Activated T-helper 9 cell treated with anti-CD3 and anti-CD28 coated beads, Interleukin-2, amount 50 U/mL, for 16 hours (primary cell): ENCODE measurements at places on chromosomes 2 and 18.

GRCh38 chr2:28250006-28250405 lies 142.7 kb upstream of the FOSL2 start:
- DNase-seq = no peak

DNA sequence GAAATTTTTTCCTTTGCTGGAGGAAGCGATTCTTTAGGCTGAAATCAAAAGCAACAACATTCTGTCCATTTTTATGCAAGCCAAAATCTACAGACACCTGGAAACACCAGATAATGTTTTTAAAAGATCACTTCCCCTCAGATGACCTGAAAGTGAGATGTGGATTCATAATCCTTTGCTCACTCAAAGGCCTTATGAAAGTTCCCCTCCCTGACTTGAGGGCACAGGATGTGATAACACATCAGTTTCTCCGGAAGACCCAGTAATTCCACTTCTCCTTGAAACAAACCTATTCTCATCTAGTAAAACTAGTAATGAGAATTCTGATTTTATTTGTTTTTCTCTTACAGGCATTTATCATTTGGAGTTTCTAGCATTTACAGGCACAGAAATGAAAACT lies 218.3 kb upstream of the RND3 start:
- DNase-seq = no peak

GRCh38 chr2:234467289-234467688 lies 29.6 kb downstream of the ARL4C start:
- no peak for DNase-seq

DNA sequence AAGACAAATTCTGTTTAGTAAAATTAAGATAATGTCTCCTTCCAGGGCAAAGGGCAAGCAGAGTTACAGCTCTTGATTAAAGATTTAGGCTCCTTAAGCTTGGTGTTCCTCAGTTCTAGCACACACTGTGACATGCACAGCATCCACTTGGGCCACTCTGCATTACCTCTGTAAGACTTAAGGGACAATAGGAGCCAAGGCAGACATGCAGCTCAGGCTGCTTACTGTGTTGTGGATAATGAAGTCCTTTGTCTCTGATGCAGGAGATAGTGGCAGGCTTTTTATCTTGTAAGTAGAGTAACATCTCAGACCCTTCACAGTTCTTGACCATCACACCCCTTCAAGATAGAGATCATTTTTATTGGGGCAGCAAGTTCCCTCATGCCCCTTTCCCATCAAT lies 31.2 kb downstream of the RBM45 start:
- no peak for DNase-seq

DNA sequence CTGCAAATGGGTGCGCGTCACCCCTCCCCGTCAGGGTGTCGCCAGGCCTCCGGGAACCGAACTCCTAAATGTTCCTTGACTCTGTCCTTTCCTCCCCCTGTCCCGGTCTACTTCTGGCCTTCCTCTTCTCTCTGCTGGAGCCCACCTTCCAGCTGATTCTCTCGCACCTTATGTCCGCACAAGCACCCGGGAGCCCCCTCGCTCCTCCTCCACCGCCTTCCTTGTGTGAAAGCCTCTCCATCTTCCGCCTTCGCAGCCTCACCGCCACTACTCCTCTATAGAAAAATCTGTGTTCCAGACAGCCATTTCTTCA lies 627 bp upstream of the KIF3C start:
- DNase-seq = no peak

DNA sequence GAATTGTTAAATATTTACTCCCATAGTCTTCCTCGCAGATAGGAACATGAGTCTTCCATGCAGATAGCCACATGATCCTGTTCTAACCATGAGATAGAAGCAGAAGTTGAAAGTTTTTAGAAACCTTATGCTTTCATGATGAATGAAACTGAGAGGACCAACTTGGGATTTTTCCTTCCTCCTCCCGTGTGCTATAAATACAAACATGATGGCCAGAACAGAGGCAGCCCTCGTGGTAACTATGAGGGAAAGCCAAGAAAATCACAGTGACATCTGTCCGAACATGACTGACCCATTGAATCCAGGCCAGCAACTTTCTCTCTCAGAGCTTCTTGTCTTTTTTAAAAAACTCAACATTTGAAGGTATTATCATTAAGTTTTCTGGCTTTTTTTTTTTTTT lies 78.5 kb downstream of the ACAA2 start:
- DNase-seq = no peak

- no peak for DNase-seq
Observed at GRCh38 chr18:75506913-75507312, 79.4 kb upstream of the SMIM21 start.

GRCh38 chr2:56183643-56184499 lies at the start of gene CCDC85A:
TSS of gene CCDC85A (plus strand) at chr2:56183990. CDS start at chr2:56184625, 635 bp downstream.
- DNase-seq = no peak

GRCh38 chr2:12536976-12537375 lies 179.8 kb upstream of the TRIB2 start:
- DNase-seq = no peak

GRCh38 chr2:166081131-166081632 lies 46.6 kb downstream of the SCN1A start:
- no peak for DNase-seq

GRCh38 chr2:234502285-234502918 lies 5.5 kb upstream of the ARL4C start:
- no peak for DNase-seq

DNA sequence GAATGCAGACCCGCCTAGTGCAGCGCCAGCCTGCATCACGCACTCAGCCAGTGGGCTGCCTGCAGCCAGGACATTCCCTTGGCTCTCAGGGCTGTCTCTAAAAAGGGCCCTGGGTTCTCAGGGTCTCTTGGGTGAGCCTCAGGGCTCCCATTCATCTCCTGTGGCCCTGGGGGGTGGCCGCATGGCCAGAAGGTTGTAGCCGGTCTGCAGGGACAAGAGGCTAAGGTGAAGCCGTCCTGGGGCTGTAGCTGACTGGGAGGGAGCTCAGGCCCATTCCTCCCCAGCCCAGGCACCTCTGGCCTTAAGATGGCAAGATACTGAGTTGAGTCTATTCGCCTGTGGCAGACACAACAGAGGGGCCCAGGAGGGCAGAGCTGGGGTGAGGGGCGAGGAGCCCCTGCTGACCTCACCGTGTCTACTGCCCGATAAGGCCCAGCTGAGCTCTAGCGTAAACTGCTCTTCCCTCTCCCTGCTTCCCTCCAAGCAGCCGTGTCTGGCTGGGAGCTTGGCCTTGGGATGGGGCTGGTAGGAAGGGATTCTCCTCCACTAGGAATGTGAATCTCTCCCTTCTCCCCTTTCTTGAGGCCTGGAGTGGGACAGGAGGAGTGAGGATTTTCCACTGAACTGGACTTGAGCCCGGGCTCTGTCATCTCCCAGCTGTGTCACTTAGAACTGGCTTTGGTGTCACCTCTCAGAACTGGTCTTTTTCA lies 37.9 kb downstream of the INHBB start:
- DNase-seq = no peak

DNA sequence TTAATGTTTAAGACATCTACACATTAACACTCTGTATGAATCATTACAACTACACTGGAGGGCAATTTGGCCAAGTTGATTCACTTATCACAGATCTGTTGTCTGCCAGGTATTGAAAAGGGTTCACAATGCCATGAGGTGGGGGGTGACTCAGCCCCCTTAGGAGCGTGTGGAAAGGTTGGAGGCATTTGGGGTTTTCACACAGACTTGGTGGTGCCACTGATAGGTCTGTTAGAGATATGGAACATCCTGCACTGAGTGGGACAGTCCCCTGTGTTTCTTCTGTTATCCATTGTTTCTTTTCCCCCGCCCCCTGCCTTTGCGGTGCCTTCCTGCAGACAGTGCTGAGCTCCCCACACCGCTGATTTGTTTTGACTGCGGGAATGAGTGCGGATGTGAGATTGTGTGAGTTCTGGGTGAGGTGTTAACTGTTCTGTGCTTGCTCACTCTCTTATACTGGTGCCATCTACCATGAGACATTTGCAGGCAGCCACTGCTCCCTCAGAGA lies 9.3 kb upstream of the TSN start:
- no peak for DNase-seq

DNA sequence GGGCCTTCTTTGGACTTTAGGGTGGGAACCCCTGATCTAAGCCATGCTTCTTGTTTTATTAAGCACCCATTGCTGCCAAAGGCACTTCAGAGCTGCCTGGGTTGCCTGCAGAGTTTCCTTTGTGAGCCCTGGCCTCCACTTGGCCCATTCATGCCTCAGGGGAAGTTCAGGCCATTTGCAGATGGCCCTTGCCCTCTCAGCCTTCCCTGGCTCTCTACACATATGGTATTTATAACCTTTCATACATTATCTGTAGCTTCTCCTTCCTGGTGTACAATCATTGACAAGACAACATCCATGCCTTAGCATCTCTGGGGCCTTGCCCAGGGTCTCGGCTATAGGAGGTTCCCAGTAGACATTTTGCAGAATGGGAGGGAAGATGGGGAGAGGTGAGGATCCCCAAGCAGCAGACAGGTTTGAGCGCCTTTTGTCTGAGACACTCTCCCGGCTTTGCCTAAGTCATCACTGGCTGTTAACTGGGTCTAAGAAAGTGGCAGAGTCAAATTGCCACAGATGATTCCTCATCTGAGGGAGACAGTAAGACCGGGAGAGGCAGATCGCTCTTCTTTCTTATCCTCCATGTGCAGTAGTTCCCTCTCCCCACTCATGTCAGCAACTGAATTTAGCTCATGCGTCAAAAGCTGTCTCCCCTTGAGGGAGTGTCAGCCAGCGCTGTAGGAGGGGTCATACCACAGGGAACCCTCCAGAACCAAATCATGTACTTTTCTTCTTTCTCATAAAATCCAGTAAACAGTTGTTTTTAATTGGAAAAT lies 2.7 kb downstream of the EHD3 start:
- DNase-seq = no peak

DNA sequence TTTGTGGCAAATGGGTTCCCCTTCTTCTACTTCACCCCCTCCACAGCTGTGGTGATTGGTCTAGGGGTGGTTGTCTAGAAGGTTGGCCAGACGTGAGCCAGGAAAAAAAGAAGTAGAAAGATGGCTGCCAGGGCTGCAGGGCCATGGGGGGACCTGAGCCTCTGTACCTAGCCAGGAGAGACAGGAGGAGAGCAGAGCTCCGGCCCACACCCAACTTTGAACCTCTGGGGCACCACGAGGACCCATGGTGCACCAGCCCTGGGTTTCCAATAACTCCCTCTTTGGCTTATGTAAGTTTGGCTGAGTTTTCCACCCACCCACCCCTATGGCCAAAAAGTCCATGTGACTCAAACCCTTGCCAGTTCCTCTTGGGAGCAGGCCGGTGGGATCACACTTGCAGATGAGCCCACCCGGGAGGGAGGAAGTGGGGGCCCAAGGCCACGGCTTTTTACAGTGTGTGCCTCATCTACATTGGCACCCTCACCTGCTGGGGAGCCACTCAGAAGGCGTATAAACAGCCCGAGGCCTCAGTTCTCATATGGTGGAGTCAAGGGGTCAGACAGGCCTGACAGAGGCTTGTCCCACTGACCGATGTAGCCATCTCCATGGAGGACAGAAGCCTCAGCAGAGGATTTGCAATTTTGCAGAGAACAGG lies 293.1 kb upstream of the HDAC4 start:
- DNase-seq = no peak

DNA sequence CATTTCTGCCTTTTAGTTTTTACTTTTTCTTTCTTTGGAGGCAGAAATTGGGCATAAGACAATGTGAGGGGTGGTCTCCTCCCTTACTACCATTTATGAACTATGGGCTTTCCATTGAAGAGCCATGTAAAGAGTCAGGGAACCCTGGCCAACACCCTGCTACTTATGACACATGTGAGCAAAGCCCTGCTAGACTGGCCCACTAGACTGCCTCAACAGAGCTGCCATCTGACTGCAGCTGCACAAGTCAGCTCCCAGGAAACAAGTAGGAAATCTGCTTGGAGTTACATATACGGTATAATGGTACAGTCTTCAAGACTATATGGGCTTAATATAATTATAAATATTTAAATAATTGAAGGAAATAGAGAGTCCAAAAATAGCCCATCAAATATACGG lies 816.8 kb downstream of the TRIB2 start:
- no peak for DNase-seq

- no peak for DNase-seq
Observed at GRCh38 chr2:85430752-85431569, 12.4 kb downstream of the SH2D6 start.

DNA sequence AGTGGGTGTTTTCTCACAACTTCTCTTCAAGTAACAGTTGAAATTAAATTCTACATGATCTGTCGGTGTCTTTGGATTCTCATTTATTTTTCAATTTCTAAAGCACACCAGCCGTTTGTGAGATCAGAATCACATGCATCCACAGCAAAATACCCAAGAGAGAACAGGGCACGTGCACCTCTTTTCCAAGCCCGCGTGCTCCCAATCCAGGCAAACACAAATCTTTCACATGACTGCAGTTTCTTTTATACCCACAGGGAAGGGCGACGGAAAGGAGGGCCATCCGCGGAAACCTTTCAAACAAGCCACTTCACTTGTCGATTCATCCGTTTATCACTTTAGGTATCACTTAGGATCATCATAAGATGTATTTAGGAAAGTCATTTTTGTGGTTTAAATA lies 13.0 kb upstream of the DAPL1 start:
- DNase-seq = no peak

- DNase-seq = no peak
Observed at GRCh38 chr18:66124394-66124793, 373.6 kb downstream of the CDH7 start.

DNA sequence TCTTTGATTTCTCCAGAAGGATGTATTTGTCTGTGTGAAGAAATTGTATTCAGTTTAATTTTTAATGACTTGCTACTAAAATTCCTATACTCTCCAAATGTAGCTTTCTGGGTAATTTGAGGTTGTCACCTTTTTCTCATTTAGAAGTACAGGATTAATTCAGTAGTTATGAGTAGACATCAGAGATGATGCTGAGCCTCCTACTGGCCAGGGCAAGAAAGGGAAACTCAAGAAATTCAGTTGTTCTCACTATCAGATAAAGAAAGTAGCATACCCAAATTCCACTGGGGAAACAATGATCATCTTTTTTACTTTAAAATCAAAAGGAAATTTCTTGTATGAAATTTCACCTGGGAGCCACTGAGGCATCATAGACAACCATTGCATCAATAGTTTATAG lies 199.4 kb downstream of the SATB2 start:
- DNase-seq = no peak

GRCh38 chr2:178455947-178456346 lies 4.8 kb downstream of the PJVK start:
- DNase-seq = no peak

- no peak for DNase-seq
Observed at GRCh38 chr2:201975434-201975833, 58.2 kb upstream of the FZD7 start.

- no peak for DNase-seq
Observed at GRCh38 chr2:85737961-85738360, 15.8 kb upstream of the ATOH8 start.

DNA sequence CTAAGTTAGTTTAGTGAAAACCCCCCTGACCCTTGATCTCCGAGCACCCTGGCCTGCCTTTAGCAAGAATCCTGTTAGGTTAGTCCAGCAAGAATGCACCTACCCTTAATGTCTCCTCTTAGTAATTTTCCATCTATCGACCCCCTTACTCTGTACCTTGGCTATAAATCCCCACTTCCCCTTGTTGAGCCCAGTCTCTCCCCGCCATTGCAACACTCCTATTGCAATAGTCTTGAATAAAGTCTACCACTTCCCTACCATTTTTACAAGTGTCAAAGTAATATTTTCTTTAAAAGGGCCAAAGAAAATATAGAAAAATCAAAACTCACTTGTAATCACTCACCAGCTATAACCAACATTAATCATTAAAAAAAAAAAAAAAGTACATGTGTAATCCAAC lies 4.2 kb upstream of the ZBTB7C start:
- DNase-seq = no peak

GRCh38 chr2:71336802-71337201 lies 5.2 kb downstream of the ZNF638 start:
- DNase-seq = no peak
